ENCODE measurements at places on chromosomes 7 and 10.

DNA sequence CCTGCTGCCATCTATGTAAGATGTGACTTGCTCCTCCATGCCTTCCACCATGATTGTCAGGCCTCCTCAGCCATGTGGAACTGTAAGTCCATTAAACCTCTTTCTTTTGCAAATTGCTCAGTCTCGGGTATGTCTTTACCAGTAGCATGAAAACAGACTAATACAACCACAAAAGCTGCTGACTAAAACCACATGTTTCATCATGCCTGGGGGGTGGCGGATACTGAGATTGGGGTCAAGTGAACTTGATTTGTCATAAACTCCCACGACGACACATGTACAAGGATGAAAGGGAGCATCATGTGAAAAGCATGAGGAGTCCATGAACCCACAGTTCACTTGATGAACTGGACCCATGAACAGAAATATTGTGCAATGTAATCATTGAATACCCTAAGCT is 134.9 kb upstream of the ANK3 start:
- DNase-seq: no peak

- DNase-seq: no peak
These were observed 105.7 kb upstream of the PPIF start for GRCh38 chr10:79241629-79241989.

DNA sequence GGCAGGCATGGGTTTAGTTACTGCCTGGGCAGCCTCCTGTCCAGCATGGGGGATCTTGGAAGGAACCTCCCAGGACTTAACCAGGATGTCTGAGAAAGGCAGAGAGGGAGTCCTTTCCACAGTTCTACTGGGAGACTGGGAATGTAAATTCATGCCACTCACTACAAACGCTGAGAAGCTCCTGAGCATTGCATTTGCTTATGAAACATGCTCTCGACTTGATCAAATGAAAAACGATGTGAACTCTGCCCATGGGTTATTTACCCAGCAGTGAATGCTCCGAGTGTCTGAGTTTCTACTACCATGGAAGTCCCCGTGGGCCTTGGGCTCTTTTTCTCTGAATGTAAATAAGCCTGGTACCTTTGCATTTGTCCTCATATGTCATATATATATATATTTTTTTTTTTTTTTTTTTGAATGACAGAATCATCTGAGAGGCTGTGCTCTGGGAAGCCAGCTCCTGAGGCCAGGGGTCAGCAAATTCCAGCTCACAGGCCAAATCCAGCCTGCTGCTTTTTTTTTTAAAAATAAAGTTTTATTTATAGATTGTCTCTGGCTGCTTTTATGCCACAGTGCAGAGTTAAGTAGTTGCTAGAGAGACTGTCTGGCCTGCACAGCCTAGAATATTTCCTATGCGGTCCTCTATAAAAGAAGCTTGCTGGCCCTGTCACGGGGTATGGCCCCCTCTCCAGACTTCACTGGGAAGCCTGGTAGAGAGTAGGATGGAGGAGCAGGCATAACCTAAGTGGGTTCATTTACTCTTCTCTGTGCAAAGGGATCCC is 21.4 kb upstream of the RAPGEF5 start:
- no peak for DNase-seq

DNA sequence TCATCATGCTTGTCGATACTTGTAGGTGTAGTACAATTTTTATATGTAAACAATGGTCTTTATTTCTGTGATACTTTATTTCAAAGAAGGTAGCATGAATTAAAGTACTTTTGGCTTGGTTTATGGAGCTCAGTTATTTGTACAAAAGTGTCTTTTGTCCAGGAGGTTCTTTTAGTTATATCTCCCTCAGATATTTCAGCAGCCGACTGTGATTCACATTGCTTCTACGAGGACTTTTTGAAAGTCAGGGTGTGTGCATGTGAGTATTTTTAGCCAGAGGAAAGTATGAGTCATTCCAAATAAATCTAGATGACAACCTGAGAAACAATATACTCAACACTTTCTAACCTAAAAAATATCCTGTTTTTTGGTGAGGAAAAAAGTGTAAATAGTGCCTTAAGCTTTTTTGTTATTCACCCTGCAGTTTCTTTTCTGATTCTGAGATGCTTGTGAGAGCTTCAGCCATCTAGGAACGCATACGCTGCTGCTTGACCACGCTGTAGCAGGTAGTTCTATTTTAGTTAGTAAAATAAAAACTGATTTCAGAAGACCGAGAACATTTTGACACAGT is 595 bp upstream of the SUN1 start:
- no peak for DNase-seq

DNA sequence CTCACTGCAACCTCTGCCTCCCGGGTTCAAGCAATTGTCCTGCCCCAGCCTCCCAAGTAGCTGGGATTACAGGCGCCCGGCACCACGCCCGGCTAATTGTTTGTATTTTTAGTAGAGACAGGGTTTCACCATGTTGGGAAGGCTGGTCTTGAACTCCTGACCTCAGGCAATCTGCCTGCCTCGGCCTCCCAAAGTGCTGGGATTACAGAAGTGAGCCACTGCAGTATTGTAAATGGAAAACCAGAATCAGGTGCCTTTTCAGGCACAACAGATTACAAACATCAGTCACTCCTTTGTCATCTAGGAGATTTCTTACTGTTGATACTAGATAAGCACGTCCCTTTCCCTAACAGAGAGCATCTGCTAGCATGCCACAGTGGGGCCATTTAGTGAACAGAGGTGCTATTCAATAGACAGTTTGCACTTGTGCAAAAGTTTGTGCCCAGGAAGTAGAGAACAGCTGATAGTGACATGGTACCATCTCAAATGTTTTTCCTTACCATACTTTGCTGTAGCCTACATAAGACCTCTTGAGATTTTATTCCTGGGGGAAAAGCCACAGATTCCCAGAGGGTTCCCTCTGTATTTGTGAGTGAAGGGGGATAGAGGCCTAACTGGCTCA is 24.5 kb upstream of the WAC start:
- DNase-seq: no peak

DNA sequence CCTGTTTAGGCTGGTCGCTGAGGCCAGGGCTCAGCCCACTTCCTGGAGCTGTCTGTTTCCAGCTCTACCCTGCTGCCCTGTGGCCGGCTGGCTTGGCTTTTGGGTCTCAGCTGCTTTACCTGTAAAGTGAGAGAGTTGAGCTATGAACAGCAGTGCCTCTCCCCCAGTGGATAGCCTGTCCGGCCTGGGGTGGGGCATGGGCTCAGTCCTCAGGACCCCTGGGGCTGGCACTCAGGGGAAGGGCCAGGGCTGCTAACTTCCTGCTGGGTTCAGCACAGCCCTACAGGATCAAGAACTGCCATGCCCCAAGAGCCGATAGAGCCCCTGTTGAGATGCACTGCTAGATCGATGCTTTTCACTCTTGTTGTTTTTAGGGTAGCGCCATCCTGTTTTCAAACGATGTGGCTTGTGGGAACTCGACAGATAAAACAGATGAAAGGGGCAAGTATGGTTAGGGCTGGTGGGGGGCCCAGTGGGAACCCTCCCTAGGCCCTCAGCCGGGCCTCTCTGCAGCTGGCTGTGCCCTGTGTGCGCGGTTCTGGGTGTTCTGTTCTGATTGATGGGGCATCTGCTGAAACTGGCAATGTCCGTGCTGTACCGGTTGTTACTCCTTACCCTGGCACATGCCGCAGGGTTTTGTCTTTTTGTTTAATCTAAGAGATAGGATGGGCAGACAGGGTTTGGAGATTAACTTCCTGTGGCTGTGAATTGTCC is 10.0 kb upstream of the SFRP5 start:
- DNase-seq: no peak

- DNase-seq: no peak
These were observed 20.4 kb upstream of the FIGNL1 start for GRCh38 chr7:50470250-50471163.
